ENCODE measurements at places on chromosomes 5 and 9.

DNA sequence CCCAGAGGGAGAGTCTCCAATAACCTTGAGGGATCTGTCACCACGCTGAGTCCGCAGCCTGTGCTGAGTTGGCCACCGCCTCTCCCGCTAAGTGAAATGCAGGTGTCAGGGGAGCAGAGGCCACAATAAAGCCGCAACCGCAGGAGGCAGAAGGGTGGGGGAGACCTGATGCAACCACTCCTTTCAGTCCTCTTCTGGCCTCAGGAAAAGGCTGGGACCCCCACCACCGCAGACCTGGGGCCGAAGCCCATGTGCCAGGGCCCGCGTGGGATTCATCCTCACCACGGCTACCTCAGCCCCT lies 576 bp downstream of the MAP1B start:
- peak; percentile 43 for DNase-seq

GRCh38 chr5:168875832-168876231 lies 296.7 kb upstream of the PANK3 start:
- DNase-seq, result no peak

DNA sequence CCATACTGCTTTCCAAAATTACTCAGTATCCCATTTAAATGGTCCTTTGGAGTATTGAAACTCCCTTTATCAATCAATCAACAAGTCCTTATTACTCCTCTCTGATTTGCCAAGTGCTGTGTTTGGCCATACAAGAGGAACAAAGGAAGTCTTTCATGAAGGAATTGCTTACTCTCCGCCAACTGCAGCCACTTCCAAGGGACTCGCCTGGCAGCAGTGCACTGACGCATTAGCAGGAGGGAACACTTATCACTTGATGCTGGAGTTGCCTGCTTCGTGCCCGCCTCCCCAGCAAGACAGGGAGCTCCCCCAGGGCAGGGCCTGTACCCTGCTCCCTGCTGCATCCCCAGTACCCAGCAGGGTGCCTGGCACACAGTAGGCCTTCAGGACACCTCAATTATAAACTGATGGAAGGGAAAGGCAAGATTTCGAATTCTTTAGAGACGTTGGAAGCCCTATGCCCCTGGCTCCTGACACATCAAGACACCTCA lies 97.9 kb downstream of the CRB2 start:
- no peak for DNase-seq

- no peak for DNase-seq
Measured at GRCh38 chr5:5330728-5331452, 91.6 kb upstream of the ICE1 start.

DNA sequence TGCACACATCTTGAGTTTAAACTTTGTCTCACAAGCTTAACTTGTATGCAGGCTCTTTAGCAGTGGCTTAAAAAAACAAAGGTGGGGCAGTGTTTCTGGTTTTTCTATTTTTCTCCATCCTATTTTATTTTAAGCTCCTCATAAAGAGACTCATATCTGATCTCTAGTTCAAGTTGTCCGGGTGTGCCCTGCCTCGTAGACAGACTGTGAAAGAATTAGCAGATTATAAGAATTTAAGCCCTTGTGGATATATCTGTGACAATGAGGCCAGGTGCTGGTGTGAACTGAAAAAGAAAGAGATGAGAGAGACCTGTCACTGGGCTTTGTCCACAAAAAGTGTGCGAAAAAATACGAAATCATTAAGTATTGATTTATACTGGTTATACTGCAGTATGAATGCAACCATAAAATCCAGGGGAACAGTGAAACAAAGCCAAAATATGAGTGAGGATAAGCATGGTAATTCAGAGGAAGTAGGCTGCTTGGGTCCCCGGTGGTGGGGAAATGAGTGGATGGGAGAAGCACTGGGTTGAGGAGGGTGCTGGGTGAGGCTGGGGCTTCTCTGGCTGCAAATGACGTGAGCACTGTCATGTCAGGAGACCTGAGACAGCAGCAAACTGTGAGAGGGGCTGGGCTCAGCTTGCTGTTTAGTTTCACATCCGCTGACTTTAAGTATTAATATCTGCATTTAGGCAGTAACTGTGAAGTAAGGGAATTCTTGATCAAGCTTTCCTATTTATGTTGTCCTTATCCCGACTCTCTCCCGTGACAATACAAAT lies 179.7 kb upstream of the ANKRD55 start:
- DNase-seq, result no peak

Measured in Calu3 (cell line).